ENCODE measurements at places on chromosomes 2 and 18.

- DNase-seq: no peak
These were observed 88.2 kb upstream of the MCFD2 start for GRCh38 chr2:47003641-47004427.

DNA sequence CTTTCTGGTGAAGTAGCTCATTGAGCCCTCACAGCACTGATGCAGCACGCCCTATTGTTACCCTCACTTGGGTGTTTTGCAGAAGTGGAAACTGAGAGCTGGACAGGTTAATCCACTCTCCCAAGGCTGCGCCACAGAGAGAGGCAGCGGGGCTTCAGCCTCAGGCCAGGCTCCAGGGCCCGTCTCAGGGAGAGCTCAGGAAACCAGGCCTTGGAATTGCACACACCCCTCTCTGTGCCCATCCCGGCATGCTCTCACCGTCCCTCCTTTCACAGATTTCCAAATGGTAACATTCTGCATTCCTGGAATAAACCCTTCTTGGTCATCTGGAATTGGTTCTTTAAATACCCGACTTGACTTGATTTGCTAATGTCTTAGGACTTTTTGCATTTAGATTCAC is 51.5 kb downstream of the TWIST2 start:
- DNase-seq: no peak

DNA sequence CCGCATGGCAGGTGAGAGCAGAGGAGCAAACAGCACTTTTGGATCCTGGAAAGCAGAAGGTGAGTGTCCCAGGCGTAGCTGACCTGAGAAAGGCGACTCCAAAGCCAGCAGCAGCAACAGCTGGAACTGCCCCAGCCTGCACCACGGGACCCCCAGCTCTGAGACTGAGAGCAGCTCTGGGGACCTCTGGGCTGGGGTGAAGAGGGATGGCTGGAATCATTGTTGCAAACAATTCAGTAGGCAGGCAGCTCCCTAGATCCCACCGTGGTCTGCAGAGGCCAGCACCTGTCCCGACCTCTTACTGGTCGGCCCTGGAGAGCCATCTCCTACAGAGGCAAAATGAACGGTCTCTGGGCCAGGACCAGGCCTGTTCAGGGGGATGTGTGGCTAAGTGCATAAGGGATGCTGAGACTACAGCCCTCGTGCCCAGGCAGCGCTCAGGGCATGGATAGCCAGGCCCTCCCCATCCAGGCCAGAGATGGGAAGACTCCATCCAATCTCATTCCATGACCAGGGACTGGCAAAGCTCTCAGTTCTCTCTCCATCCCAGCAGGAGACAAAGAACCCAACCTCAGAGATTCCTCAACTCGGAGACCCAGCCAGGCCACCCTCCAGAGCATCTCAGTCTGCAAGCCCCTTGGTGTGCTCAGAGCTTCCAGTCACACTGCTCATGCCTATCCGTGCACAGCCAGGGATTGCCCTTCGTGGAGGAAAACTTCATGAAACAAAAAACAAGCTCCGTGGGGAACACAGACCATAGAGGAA is 38.2 kb upstream of the ALPP start:
- no peak for DNase-seq

GRCh38 chr2:32496662-32497061 is 131.2 kb upstream of the TTC27 start:
- no peak for DNase-seq

DNA sequence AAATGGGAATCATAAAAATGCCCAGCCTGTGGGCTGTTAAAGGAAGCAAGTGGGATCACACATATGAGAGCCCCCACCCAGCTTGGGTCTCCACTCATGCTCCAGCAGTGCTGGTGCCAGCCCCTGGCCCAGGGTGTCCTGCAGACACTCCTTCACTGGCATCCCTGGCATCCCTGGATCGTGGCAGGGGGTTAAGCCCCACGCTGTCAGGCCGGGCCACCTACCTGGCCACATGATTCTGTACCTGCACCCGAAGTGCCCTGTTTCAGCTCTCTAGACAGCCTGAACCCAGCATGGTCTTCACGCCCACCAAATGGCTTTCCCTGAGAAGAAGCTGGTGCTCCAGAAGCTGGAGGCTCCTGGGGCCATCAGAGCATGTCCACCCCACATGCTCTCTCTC is 137.4 kb downstream of the INHBB start:
- DNase-seq: no peak

GRCh38 chr2:30871440-30871839 is 64.2 kb upstream of the CAPN13 start:
- no peak for DNase-seq

GRCh38 chr2:159114835-159115234 is 146.4 kb downstream of the TANC1 start:
- no peak for DNase-seq

DNA sequence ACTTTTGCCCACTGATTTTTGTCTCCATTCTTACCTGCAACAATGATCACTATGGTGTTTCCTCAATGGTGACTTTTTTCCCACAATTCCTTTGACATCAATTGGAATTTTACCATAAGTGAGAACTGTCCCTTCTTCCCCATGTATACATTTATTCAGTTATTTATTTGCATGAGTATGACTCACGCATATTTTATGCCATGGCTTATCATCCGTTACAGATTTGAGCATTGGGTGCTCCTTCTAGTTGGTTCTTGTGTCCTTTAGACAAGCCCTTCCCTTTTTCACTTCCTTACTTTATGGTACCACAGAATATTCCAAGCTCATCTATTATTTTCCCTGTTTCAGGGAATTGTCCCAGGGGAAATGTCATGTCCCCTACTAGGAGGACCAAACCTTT is 7.6 kb downstream of the COX5B start:
- no peak for DNase-seq

- DNase-seq: no peak
These were observed 54.8 kb upstream of the PTPRM start for GRCh38 chr18:7512348-7512747.

GRCh38 chr2:69237070-69237670 is 149.9 kb downstream of the GFPT1 start:
- no peak for DNase-seq

GRCh38 chr2:235155163-235155562 is 203.3 kb downstream of the SH3BP4 start:
- no peak for DNase-seq

DNA sequence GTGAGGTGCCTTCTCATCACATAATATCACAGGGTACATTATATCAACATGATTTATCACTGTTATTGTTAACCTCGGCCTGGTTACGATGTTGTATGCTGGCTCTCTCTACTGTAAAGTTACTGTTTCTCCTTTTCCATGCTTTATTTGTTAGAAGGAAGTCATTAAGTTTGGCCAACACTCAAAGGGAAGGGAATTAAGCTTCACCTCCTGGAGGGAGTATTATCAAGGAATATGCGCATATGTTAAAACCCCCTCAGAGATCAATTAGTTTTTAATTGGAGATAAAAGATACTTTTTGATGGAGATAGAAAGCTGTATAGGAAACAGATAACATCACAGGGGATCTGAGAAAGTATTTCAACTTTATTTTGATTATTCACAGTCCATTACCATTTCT is 221.6 kb downstream of the DLGAP1 start:
- no peak for DNase-seq

GRCh38 chr2:23436346-23437098 is 51.5 kb downstream of the KLHL29 start:
- DNase-seq: no peak

GRCh38 chr18:76948345-76948744 is 126.0 kb downstream of the ZNF236 start:
- no peak for DNase-seq

GRCh38 chr2:237603718-237604362 is 13.3 kb upstream of the RAB17 start:
- DNase-seq: no peak

DNA sequence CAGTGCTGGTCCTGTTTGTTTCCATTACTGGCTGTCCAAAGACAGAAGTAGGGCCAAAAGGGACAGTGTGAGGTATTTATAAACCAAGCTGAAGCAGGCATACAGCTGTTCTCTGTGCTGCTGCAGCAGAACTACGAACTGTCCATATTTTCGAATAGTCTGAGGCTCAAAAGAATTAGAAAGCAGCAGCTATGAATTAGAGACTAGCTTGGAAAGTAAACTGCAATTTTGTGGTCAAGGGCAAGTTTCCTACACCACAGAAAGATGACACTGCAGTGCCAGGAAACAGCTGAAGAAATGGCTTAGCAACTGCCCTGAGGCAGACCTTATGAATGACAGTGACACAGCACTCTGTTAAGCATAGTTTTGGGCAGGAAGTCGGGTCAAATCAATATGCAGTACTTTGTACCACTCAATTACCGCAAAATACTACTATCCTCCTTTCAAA is 125.3 kb downstream of the TMEM131 start:
- DNase-seq: no peak

DNA sequence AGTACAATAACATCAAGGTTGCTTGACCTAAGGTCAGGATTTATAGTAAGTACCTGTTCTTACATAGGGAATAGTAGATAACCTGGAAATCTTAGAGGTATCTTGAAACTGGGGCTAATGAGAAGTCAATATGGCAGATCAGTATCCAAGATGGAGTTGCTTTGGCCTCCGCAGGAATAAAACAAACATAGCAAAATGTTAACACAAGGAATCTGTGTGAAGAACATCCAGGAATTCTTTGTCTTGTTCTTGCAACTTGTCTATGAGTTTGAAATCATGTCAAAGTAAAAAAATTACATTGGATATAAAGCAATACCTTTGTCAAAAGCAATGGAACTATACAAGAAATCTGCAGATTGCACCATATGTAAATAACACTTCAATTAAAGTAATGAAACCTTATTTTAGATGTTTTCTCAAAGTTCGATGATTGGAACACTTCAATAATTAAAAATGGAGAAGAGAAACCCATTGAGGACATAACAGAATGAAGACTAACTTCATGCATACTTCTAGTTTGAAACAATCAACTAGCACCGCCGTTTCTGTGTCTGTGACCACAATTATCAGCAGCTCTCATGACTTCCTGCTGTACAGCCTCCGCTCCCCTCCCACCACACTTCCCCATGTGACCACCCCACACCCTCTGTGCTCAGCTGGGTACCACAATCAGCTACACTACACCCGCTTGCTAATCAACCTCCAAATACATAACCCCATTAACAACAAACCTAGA is 27.6 kb downstream of the C2orf76 start:
- DNase-seq: no peak

DNA sequence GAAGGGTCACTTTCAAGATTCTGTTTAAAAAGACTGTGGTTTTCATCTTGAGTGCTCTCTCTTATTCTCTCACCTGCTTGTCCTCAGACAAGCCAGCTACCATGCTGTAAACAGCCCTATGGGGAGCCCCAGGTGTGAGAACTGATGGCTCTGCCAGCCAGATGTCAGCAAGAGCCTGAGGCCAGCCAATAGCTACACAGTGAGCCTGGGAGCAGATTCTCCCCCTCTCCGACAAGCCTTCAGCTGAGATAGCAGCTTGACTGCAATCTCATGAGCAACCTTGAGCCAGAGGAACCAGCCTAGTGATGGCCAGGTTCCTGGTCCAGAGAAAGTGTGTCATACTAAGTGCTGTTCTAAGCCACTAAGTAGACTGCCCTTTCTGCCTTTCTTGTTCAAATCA is 272.1 kb downstream of the NAPG start:
- DNase-seq: no peak

DNA sequence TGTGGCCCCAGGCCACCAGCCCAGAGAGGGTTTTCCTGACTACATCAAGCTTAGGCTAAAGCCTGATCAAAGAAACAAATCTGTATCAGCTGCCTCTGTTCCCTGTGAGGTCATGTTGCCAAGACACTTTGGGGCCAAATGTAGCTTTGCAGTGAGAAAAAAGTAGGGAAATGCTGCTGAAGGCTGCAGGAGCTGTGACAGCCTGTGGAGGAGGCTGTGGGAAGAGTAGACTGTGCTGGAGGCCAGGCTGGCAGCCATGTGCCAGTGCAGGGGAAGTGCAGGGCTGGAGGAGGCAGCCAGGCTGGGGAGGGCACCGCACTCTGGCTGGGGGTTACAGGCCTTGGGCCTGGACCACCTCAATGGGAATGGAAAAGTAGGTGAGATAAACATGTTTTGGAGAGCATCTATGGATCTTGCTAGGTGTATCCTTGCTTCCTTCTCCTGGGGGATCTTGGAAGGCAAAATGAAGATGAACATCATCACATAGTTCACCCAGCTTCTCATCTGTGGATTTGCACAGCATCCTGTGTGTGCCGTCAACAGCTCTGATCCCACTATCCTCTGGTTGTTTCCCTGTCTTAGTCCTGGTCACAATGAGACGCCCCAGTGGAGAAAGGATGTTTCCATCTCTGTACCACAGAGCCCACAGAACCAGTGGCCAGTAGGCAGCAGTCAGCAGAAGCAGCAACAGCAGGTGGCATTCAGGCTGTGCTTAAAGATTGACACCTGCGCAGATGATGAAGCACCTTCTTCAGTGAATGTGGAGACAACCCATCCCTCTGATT is 103.8 kb upstream of the COPS8 start:
- no peak for DNase-seq

DNA sequence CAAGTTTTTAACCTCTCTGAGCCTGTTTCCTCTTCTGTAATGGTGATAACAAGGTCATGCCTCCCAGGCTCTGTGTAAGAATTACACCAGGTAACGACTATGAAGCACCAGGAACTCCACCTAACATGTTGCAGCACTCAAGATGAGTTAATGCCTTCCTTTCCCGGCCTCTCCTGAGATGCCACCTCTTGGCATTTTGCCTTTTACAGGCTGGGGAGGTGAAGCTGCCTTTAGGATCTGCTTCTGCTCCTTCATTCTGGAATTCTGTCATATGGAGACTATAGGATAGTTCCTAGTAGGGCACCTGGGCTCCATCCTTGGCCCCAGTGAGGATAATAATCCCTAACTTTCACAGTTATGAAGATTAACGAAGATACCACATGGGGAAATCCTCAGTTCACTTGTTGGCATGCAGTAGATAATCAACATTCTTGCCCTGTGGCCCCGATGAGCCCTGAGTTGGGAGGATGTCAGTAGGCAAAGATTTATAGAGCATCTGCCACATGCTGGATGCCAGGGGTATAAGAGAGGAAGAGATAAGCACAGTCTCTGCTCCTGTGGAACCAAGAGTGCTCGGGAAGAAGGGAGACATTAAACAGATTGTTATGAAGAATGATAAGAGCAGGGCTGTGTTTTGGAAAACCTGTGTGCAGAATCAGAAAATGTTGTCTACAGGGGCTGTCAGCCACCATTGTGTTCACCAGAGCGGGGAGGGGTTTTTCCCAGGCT is 43.9 kb upstream of the KCNF1 start:
- no peak for DNase-seq

- DNase-seq: no peak
These were observed 106.3 kb downstream of the FAM168B start for GRCh38 chr2:130986890-130987493.

GRCh38 chr2:70905443-70906421 is 30.0 kb upstream of the ATP6V1B1 start:
- DNase-seq: no peak

GRCh38 chr2:205714058-205714776 is 31.9 kb downstream of the NRP2 start:
- DNase-seq: no peak

- no peak for DNase-seq
These were observed 620 bp downstream of the NGEF start for GRCh38 chr2:233012301-233012971.

Measured in neural crest cell (in vitro differentiated cells).